ENCODE measurements at places on chromosomes 3 and 15.

- DNase-seq = no peak
These were observed 63.9 kb downstream of the TNFAIP8L3 start for GRCh38 chr15:51030649-51031316.

- DNase-seq = no peak
These were observed 96.8 kb upstream of the LMOD3 start for GRCh38 chr3:69219101-69219708.

GRCh38 chr3:134214239-134214638 lies 36.4 kb downstream of the RYK start:
- DNase-seq = no peak

GRCh38 chr3:187628169-187628568 lies 42.0 kb downstream of the SST start:
- no peak for DNase-seq

- no peak for DNase-seq
These were observed 39.0 kb downstream of the GPR160 start for GRCh38 chr3:170076715-170077238.

GRCh38 chr3:160735826-160736225 lies 20.2 kb upstream of the PPM1L start:
- peak; percentile 35 for DNase-seq

DNA sequence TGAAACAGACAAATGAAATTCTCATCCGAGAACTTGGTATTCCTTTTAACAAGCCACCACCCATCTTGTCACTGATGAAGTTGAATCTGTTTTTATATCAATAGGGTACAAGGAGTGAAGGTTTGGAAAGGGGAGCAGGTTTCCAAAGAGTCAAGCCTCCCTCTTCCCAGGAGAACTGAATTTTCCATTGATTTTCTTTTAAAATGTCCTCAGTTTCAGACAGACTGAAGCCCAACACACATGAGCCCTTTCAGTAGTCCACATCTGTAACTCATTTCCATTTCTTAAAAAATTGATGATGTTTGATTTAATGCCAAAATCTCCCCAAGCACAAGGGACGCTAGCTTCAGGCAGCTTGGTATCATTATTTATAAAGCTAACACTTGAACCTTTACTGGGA lies 187.7 kb downstream of the FOXB1 start:
- no peak for DNase-seq

GRCh38 chr3:59381282-59381681 lies 331.5 kb upstream of the CFAP20DC start:
- no peak for DNase-seq

DNA sequence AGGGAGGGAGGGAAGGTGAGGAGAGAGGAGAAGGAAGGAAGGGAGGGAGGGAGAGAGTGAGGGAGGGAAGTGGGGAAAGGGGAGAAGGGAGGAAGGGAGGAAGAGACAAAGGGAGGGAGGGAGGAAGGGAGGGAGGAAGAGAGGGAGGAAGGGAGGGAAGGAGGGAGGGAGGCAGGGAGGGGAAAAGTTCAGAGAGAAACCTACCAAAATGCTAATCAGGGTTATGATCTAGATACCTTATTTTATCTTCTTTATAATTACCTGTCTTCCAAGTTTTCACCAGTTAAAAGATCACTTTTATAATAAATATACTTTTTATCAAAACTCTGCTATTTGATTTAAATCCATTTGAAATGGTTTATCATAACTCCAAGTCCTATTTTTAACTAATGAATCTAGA lies 44.4 kb downstream of the FAM174B start:
- no peak for DNase-seq

DNA sequence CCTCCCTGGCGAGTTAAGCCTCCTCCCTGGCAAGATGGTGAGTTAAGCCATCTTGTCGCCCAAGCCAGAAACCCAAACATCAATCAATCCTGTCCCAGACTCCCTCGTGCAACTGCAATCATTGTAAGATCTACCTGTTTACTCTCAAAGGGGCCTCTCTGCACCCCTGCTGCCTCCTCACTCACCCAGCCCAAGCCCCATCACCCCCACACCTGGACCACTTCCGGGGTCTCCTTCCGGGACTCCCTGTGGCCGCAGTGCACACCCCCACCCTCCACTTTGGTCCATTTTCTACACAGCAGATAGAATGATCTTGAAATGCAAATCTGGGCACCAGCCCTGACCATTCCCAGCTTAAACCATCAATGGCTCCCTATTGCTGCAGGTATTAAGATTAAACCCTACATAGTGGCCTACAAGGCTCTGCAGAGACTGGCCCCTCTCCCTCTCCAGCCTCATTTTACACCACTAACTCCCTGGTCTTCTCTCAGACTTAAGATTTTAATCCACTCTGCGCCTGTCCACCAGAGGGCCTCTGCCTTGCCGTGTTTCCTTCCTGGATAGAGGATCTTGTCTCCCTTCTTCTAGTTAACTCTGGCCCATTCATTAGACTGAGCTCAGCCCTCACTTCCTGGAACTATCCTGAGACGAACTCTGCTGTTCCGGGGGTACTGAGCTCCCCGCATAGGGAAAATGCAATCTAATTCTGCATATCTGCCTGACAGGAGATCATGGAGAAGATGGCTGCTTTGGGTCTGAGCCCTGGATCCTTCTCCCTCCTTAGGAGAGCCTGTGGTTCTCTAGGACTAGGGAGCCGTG lies 41.9 kb upstream of the SLC6A1 start:
- no peak for DNase-seq
